ENCODE measurements at places on chromosomes 1 and 21. TPM values are rescaled to one million over a fixed set of nuclear protein-coding genes. Genes with fewer than 3 reads are reported as not detected.

The C4BPA gene
- total RNA-seq: not detected

The LINGO4 gene
- total RNA-seq: 18.2 TPM

The MORN1 gene
- 4.8 TPM for total RNA-seq

The ADAMTS4 gene
- total RNA-seq: 7.9 TPM

The FCER1G gene
- 3.3 TPM for total RNA-seq

The RXFP4 gene
- not detected for total RNA-seq

The CRTC2 gene
- total RNA-seq: 17.0 TPM

The CASQ2 gene
- total RNA-seq: 271 TPM

The AQP10 gene
- total RNA-seq: not detected

The AADACL4 gene
- total RNA-seq: not detected

The AMY1A gene
- not detected for total RNA-seq

The PRR9 gene
- total RNA-seq: not detected

The GFI1 gene
- not detected for total RNA-seq

The FAM177B gene
- total RNA-seq: not detected

The GRIK3 gene
- total RNA-seq: not detected

The LIN28A gene
- total RNA-seq: not detected

The ERICH3 gene
- not detected for total RNA-seq

The NID1 gene
- total RNA-seq: 31.8 TPM

The NES gene
- total RNA-seq: 72.6 TPM

The RNF223 gene
- total RNA-seq: not detected

The C1orf226 gene
- 0.61 TPM for total RNA-seq

The SEMA4A gene
- total RNA-seq: 2.5 TPM

The SHE gene
- 5.6 TPM for total RNA-seq

The KRTAP6-3 gene
- total RNA-seq: not detected

The LPAR3 gene
- total RNA-seq: not detected

The GBP7 gene
- not detected for total RNA-seq

The CFHR1 gene
- not detected for total RNA-seq

The MSH4 gene
- 0.88 TPM for total RNA-seq

The GPR3 gene
- total RNA-seq: 1.3 TPM

The HPDL gene
- 0.92 TPM for total RNA-seq

The FCGR1A gene
- 1.6 TPM for total RNA-seq

The FCGR2B gene
- total RNA-seq: 11.3 TPM

The GPR37L1 gene
- total RNA-seq: not detected

The NEK2 gene
- not detected for total RNA-seq

The KIAA0040 gene
- 11.0 TPM for total RNA-seq

The CFAP107 gene
- not detected for total RNA-seq

The KCNH1 gene
- total RNA-seq: 0.22 TPM

The FCRL5 gene
- 0.46 TPM for total RNA-seq

The C8B gene
- not detected for total RNA-seq

The VAMP4 gene
- 10.3 TPM for total RNA-seq

The DIO1 gene
- not detected for total RNA-seq
